ENCODE measurements at places on chromosomes 13 and 19.

DNA sequence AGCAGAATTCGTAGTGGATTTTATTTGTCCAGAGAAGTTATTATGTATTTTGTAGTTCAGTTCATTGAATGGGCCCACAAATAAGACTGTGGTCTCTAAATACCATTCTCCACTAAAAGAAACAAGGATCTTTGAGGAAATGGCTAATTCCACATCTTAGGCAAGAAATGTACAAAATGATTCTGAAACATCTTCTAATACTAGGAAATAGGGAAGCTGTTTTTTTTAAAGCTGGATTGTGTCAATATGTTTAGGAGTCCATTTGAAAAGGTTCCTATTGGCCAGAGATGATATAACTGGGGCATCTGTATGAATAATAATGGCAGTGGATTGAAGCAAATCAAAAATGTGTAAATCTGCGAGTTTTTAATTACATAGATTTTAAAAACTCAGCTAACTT lies 88.5 kb upstream of the SIAH3 start:
- no peak for DNase-seq

GRCh38 chr19:1057176-1057855 lies 9.7 kb upstream of the ARHGAP45 start:
- DNase-seq: no peak

DNA sequence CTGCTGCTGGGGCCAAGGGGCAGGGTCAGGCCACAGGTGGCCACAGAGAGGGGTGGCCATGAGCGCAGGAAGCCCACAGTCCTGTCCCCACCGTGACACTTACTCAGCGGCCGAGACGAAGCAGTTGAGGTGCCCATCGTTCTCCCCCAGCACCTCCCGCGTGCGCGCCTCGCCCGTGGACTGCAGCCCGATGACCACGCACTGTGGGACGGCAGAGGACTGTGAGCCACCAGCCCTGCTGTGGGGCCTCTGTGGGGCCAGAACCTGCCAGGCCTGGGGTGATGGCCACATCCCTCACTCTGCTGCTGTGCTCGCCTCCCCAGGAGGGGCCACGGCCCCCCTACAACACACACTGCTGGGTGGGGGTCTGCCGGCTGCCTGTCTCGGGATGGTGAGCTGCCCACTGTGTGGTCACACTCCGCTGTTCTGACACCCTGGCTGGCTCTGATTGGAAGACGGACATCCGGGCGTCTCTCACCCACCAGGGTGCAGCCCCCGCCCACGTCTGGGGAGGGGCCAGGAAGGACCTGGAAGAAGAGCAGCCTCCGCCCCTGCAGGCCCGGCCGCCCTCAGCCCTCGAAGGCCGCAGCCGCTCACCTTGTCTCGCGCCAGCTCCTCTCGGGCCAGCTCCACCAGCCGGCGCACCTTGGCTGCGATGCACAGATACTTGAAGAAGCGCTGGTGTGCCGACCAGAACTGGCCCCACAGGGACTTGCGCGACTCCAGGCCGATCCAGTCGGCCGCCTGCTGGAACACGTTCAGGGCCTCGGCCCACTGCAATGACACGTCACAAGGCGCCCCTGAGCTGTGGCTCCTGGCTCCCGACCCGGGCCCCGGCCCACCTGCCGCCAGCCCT lies 13.2 kb downstream of the GPX4 start:
- DNase-seq: no peak

DNA sequence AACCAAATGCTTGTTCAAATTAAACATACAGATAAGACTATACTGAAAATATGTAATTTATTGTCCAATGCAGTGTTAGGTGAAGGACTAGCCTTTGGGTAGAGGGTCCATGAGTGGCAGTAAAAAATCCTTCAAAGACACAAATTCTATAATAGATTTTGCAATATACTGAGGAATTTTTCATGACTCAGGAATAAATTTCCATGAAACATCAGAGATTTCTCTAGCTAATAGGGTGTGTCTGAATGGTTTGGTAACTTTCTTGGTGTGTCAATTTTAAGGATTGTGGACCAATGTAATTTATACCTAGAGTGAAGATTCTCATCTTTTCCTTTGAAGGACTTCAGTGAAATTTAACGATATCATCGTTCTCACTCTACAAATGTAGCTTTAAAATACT lies 546.7 kb downstream of the SLITRK5 start:
- DNase-seq: no peak

DNA sequence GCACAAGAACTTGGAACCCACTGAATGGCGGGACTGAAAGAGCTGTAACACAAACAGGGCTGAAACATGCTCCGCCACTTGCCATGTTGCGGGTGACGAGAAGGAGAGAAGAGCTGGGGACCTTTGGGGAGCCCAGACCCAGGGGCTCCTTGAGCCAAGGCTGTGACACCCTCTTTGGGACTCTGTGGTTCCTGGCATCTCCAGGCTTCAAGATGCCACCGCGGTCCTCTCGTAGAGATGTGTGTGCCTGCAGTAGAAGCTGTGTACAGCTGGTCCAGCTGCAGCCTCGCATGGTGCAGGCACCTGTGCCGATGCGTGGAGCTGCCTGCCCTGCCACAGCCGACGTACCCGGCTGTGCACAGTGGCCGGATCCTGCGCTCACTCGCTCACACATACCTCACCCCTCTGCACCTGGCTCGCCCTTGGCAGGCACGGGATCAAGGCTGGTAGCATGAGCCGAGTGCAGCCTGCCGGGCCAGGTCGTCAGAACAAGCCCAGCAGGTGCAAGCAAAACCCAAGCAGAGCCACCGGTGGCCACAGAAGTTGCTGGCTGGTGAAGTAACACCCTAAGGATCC lies 1385.8 kb downstream of the PCDH9 start:
- DNase-seq: no peak

DNA sequence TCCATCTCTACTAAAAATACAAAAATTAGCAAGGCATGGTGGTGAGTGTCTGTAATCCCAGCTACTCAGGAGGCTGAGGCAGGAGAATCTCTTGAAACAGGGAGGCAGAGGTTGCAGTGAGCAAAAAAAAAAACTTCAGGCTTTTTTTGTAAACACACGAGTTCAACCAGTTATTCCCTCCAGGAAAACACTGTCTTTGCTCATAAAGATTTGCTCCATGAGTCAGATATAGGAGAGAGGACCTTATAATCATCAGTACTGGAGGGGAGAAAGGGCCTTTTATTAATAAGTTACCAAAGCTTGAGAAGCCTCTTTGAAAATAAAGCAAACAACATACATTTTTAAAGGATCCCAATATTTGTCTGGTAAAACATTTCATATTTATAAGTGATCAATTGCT lies 110.7 kb downstream of the EFNB2 start:
- DNase-seq: no peak

DNA sequence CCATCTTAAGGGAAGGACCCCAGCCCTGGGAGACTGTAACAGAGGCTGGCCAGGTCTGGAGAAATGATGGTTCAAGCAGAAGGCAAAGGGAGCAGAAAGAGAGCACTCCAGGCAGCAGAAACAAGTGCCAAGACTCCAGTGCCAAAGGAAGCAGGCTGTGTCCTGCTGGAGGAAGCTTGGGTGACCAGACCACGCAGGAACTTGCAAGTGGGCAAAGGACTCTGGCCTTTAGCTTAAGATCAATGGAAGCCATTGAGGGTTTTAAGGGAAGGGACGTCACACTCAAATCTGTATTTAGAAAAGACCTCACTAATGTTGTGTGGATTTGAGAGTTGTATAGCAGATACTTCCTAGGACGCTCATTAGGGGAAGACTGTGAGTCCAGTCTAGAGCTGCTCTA lies 95.5 kb downstream of the MIPEP start:
- no peak for DNase-seq

GRCh38 chr13:58953638-58954037 lies 1210.1 kb downstream of the DIAPH3 start:
- no peak for DNase-seq

DNA sequence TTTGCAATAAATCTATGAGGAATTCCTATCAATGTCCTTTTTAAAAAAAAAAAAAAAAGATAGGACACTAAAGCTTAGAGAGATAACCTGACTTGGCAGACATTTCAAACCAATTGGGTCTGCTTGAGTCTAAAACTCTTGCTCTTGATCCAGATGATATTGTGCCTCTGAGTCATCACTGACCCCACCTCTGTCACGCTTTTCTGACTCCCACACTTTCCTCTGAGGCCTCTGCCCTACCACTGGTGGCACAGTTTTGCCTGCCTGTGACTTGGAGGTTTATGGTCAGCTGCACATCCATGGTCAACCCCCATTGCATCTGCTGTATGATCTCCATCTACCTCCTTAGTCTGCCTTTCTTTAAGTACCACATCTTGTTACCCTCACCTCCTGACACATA lies 328.7 kb downstream of the SPRY2 start:
- no peak for DNase-seq

DNA sequence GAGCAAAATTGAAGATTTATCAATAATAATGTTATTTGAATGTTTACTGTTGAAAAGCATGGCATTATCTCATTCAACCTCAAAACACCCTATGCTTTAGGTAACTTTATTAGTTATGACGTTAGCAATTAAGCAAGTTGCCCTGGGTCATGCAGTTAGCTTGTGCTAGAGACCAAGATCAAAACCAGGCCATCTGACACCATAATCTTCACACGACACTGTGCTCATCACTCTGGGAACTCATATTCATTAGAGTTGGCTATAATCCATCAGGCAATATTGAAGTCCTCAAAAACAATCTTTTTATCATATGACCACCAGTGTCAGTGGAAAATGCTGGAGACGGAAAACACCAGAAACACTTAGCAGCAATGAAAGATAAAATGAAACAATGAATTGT lies 253.5 kb downstream of the PCDH20 start:
- no peak for DNase-seq

DNA sequence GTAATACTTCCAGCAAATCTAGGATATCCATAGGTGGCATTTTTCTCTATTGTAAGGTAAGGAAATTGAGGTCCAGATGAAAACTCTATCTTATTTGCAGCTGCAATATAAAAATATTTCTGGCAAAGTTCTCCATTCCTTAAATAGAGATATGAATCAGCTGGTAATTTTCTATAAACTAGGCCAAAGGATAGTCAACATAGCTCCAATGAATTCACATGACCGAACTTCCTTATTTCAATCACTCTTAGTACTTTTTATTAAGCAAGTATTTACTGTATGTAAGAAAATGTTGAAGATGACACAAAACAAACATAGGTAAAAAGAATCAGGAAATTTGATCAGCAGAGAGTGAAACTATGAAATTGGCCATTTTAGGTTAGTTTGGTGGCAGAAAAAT lies 13.0 kb upstream of the LCP1 start:
- DNase-seq: no peak

DNA sequence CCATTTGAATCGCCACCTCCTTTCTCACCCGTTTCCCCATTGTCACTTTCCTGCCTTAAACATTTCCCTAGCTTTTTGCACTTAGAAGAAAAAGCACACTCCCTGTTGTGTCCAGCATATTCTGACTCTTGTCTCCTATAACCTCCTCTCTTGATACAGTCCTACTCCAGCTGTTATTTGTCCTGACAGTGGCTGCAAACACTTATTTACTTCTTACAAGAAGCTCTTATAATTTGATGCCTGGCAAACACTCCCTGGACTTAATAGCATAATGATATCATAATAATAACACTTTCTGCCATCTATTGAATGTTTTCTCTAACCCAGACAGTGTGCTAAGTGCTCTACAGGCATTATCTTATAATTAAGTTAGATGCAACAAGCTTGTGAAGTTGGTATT lies 76.6 kb downstream of the DGKH start:
- DNase-seq: no peak

All from stimulated activated CD8-positive, alpha-beta memory T cell treated with anti-CD3 and anti-CD28 coated beads, Interleukin-7, amount 100 ng/mL, for 1 hour (primary cell).